ENCODE measurements at places on chromosomes 7 and 10. TPM values are rescaled to one million over a fixed set of nuclear protein-coding genes. Genes with fewer than 3 reads are reported as not detected.

GRCh38 chr7:157769086-157769485, 432.3 kb downstream of the DNAJB6 start:
- DNase-seq: no peak

GRCh38 chr7:99393355-99394187, 14.8 kb downstream of the PDAP1 start:
- DNase-seq: no peak

- DNase-seq: no peak
Observed at GRCh38 chr7:52752891-52753290, 282.5 kb upstream of the POM121L12 start.

GRCh38 chr10:12862459-12862858, 139.1 kb downstream of the CCDC3 start:
- no peak for DNase-seq

GRCh38 chr10:63099734-63100133, 33.4 kb upstream of the NRBF2 start:
- DNase-seq: no peak

- DNase-seq: no peak
Observed at GRCh38 chr10:27223964-27224363, 16.6 kb downstream of the ACBD5 start.

DNA sequence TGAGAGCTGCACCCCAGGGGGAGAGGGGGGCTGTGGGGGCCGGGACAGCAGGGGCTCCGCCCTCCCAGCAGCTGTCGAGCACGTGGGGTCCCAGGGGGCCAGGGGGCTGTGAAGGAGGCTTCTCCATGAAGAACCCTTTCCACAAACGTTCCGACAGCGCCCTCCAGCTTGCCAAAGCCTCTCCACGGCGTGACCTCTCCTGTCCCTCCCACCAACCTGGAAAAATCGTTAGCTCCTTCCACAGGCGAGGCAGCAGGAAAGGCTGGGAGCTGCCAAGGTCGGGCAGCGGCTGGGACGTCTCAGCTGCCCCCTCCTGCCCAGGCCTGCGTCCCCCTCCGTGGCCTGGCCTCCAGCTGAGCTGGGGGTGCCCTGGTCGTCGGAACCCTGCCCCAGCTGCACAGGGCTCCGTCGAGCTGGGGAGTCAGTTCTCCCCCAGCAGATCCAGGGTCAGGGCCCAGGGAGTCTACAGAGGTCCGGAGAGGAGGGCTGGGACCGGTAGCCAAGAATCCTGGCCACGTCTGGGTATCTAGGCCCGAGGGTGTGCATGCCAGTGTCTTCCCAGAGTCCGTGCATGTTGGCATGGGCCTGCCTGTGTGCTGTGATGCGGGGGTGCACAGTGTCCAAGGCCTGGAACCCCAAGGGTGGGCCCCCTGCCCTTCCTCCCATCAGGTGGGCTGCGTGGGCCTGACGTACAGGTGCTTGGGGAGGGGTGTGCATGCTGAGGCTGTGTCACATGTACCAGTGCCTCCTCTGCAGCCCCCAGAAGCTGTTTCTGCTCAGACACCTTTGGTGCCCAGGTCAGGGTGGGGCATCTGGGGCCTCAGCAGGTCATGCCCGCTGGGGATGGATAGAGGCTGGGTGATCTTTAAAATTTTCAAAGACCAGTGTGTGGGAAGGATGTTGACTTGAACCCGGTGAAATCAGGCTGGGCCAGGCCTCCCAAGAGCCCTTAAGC, 66.5 kb downstream of the UNCX start:
- no peak for DNase-seq

GRCh38 chr7:34184466-34184865, 279.1 kb downstream of the BMPER start:
- DNase-seq: no peak

DNA sequence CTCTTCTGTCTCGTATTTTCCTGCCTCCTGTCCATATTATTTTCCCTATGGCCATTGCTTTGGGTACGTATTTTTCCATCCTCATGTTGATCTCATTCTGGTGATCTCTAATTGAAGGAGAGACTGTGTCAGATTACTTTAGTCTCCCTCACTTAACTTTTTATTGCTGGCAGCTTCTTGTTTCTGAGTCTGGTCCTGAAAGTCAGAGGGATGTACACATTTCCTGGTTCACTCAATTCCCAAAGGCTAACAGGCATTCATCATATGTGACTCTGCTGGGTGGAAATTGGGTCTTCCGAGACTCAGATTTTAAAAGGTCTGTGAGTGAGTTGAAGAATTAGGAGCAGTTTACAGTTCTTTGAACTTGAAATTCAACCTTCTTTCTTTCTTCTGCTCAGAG, 10.9 kb downstream of the UMAD1 start:
- no peak for DNase-seq

DNA sequence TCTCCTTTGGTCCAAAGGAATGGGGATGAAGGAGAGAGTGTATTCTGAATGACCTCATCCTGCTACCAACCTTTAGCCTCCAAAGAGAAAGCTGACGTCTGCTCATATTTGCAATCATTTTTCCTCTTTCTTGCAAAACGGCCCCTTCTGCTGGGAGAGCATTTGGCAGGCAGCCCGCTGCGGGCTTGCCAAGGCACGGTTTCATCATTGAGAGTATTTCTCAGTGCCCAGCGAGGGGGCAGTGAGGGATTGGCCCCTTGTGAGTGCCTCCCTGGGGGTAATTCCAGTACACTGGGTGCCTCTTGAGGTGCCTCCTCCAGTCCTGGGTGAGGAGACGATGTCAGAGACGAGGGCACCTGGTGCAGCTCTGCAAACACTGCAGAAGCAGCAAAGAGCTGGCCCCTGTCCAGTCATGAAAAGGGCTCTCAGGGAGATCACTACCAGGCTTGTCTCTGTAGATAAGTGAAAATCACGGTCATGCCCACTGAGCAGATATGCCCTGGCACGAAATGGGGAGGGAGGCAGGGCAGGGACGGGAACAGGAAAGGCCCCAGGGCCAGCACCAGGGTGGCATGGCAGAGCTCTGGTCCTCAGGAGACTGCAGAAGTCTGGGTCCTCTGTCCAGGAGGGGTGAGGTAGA, 48.7 kb upstream of the SHH start:
- peak; percentile 85 for DNase-seq

GRCh38 chr10:77401683-77402082, 235.9 kb downstream of the KCNMA1 start:
- DNase-seq: no peak

- no peak for DNase-seq
Observed at GRCh38 chr7:151549644-151550043, 29.9 kb upstream of the RHEB start.

- DNase-seq: no peak
Observed at GRCh38 chr7:96952974-96953391, 52.4 kb upstream of the DLX6 start.

DNA sequence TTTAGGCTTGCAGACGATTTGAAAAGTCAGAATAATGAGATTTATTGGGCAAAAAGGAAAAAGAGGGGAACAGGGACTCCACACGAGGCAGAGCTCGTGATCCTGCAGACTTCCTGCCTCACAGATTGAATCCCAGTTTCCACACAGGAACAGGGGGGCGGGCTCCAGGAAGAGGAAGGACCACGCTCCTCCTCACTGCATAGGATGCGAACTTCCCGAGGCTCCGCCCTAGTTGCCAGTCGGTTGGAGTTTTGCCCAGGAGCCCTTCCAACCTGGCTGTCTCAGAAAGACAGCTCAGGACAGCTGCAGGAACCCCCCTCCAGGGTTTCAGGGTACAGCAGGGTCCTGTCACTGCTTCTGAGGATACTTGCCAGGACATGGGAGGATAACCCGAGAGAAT, 488.3 kb upstream of the ADARB2 start:
- DNase-seq: no peak

GRCh38 chr7:82410461-82410860, 33.1 kb downstream of the CACNA2D1 start:
- DNase-seq: no peak

- no peak for DNase-seq
Observed at GRCh38 chr10:113130014-113130641, 180.1 kb downstream of the TCF7L2 start.

- no peak for DNase-seq
Observed at GRCh38 chr10:59333701-59334100, 28.6 kb downstream of the FAM13C start.

DNA sequence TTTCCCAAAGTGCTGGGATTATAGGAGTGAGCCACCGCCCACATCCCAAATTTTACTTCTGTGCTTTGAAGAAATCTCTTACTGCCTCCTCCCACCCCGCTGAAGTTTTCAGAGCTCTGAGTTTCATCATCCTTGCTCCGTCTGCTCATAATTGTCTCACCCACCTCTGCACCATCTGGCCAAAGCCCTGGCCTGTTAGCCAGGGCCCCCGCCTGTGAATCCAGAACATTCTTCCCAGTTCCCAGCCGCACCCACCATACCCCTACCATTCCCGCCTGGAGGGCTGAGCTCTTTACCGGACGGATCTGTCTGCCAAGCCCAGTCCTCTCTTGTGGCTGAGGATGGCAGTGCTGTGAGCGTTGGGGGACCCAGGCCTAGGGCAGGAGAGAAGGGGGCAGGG, 14.5 kb downstream of the SSC4D start:
- no peak for DNase-seq

Gene AKR1D1
- total RNA-seq: not detected

Gene LRRC27
- total RNA-seq: 15.1 TPM

Gene VWC2
- total RNA-seq: 0.10 TPM

Gene DGKB
- 0.99 TPM for total RNA-seq

Gene CCDC3
- 32.4 TPM for total RNA-seq

All from ureter (tissue), 1 donor.